ENCODE measurements at places on chromosomes 13 and 19.

GRCh38 chr13:92864584-92865284 lies 361.9 kb upstream of the GPC6 start:
- no peak for DNase-seq

- DNase-seq = no peak
Observed at GRCh38 chr13:41111454-41111853, 21.1 kb downstream of the KBTBD6 start.

DNA sequence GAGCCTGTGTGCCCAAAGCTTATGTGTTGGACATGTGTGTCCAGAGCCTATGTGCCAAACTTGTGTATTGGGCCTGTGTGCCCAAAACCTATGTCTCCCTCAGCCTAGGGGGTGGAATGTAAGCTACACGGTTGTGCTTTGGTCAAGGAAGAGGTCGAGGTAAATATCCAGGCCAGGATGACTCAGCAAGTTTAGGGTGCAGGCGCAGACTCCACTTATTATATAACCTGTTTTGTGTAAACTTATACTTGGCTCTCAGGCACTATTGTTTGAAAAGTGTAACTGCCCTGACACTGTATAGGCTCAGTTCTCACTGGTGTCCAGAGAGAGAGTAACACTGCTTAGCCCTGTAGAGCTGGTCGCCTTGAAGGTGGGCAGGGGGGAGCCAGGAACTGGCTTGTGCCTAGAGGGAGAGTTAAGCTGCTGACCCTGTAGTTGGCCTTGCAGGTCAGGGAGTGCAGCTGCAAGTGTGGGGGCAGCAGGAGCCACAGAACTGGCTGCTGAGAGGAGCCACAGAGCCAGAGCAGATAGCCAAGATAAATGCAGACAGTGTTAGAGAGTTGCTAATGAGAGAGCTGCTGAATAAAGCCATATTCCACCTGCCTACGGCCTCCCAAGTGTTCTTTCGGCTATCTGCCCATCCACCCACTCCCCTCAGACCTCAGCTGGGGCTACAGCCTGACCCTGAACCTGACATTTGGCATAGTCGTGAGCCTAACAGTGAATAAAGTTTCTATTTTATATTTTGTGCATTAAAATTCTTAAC lies 517.2 kb upstream of the SLITRK1 start:
- peak; percentile 47 for DNase-seq

- no peak for DNase-seq
Observed at GRCh38 chr13:49494645-49495044, 1.1 kb upstream of the PHF11 start.

- DNase-seq = no peak
Observed at GRCh38 chr19:1423436-1424191, 14.6 kb upstream of the RPS15 start.

- DNase-seq = no peak
Observed at GRCh38 chr13:76934671-76935070, 13.6 kb upstream of the ACOD1 start.

GRCh38 chr19:30446850-30447552 lies 74.8 kb downstream of the ZNF536 start:
- no peak for DNase-seq

- DNase-seq = no peak
Observed at GRCh38 chr13:104314926-104315535, 1248.8 kb upstream of the SLC10A2 start.

DNA sequence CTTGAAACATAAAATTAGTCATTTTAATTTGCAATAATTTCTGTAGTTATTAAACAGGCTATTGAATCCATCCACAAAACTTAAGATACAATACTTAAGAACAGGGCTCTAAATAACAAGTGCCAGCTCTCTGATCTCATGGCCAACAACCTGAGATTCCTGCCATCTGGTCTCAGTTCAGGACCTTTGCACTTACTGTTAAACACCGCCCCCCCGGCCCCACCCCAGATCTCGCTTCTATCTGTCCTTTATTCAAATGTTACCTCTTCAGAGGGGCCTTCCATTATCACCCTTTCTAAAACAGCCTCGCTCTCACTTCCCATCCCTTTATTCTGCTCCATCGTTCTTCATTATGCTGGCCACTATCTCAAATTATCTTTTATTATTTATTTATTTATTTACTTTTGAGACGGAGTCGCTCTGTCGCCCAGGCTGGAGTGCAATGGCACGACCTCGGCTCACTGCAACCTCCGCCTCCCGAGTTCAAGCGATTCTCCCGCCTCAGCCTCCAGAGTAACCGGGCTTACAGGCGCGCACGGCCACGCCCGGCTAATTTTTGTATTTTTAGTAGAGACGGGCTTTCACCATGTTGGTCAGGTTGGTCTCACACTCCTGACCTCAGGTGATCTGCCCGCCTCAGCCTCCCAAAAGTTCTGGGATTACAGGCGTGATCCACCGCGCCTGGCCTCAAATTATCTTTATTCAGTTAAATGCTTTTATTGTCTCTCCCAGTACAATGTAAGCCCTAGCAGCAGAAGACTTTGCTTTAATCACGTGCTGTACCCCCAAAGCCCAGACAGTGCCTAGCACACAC lies 838 bp upstream of the SNRNP70 start:
- DNase-seq = no peak

- no peak for DNase-seq
Observed at GRCh38 chr13:67713571-67713970, 483.4 kb upstream of the PCDH9 start.

DNA sequence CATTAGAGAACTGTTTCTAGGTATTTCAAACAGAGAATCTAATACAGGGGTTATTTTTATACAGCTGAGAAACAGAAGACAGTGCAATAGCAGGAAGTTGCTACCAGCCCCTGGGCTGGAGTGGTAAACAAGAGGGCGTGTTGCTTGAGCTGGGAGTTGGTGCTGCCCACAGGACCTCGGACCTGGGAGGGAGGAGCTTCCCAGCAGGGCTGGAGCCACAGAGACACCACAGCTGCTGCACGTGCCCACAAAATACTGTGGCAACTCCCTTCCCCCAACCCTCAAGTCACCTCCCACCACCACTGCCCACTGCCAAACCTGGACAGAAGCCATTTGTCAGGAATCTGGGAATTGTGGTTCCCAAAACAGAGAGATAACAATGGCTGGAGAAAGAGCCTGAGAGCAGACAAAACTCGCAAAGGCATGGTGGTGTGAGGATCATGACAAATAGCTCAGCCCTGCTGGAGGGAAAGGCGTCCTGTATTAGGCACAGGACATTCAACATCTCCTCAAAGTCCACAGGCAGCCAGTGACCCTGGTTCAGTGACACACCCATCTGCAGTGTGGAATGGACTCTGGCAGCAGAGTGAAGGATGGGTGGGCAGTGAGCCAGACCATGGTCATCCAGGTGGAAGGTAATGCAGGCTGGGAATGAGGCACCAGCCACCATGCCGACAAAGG lies 57.2 kb downstream of the SPATA13 start:
- DNase-seq = no peak

DNA sequence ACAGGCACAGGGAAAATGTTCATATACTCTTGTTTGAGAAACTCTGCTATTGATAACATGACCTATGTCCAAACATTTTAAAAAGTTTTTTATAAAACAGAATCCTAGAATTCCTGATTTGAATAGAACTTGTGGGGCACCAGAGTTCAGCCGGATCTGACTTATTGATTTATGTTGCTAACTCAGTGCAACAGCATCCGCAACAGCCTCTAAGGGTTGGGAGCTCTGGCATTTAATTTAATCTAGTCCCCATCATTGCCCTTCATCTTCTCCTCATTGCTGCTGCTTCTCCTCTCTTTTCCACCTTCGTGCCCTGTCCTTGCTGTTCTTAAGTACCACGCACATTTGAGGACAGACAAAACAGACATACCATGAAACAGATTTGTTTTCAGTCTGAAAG lies 214.5 kb downstream of the FGF14 start:
- DNase-seq = no peak

DNA sequence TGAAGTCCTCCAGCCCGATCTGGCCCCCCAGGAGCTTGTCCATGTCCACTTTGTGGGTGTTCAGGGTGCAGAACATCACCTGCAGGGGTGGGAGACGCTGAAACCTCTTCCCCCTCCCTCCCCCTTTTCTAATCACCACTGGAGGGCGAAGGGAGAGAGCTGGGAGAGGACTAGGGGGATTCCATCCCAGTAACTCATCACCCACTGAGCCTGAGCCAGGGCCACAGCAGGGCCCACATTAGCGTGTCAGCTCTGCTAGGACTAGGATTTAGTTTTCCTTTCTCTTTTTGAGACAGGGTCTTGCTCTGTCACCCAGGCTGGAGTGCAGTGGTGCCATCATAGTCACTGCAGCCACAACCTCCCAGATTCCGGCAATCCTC lies 5.5 kb upstream of the PTGER1 start:
- DNase-seq = no peak

DNA sequence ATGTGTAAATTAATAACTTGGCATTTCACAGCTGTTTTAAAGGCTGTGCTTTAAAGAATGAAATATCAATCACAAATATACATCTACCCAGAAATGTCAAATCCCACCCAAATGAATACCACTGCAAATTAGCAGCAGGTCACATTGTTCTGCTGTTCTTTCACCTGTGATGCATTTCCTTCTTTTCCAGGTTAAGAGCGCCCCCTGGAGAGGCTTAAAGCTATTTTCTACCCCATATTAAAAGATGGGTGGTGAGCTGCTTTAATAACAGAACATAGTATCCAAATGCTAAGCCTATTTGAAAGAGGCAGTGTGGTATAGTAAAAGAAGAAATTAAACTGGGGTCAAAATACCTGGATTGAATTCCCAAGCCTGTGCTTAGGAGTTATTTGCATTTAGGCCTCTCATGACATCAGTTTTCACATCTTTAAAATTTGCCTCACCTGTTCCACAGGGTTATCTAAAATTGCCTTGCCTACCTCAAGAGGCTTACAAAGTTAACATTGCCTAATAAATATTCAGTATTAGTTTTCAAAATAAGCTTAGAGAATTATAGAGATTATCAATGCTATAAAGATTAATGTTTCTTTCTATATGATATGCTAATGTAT lies 396.9 kb upstream of the SLITRK5 start:
- peak; percentile 27 for DNase-seq

- peak; percentile 81 for DNase-seq
Observed at GRCh38 chr19:39941615-39942365, 7.4 kb upstream of the FCGBP start.

GRCh38 chr13:99738626-99739025 lies 232.9 kb downstream of the ZIC5 start:
- DNase-seq = no peak

- no peak for DNase-seq
Observed at GRCh38 chr13:57353831-57354230, 186.8 kb downstream of the PRR20E start.

- DNase-seq = no peak
Observed at GRCh38 chr13:97284558-97284957, 62.4 kb downstream of the MBNL2 start.

GRCh38 chr13:113411216-113412023 lies 41.9 kb downstream of the ADPRHL1 start:
- DNase-seq = no peak

DNA sequence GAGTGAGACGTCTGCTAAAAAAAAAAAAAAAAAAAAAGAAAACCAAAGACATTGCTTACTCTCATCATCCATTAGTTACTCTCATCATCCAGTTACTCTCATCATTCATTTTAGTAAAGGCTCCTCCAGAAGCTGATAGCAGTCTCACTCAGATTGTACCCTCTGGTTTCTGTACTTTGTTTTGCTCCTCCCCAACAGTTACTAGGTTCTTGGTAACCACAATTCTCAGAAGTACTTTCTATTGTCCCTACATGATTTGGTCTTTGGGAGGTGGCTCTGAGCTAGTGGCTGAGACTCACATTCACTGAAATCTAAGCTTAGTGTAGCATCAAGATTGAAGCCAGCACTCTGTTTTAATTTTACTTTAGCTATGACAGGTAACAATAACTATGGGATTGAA lies 14.3 kb downstream of the ERICH4 start:
- DNase-seq = no peak

DNA sequence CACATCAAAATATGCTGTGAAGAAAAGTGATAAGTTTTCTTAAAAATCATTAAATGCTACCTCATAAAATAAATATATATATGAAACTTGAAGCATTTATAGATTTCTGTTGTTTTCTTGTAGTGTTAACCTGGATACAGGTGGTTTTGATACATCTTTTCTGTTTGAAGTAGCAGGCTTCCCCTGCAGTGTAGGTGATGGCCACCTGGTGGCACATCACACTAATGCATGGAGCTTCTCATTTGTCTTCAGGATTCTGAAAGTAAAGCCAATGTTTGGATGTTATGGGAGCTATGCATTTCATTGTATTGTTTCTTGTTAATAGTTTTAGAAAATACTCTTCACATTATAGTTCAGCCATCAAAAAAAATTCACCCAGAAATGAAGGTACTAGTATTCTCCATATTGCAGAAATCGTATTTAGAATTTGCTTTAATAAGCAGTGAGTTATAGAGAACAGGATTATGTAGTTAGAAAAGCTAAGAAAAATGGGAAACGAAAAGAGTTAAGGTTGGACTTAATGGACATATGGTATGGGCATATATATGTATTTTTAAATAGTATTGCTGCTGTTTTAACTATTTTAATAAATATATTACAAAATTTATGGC lies 18.7 kb downstream of the GPR180 start:
- DNase-seq = peak; percentile 34

- no peak for DNase-seq
Observed at GRCh38 chr19:19491321-19492025, 23.9 kb downstream of the TSSK6 start.

DNA sequence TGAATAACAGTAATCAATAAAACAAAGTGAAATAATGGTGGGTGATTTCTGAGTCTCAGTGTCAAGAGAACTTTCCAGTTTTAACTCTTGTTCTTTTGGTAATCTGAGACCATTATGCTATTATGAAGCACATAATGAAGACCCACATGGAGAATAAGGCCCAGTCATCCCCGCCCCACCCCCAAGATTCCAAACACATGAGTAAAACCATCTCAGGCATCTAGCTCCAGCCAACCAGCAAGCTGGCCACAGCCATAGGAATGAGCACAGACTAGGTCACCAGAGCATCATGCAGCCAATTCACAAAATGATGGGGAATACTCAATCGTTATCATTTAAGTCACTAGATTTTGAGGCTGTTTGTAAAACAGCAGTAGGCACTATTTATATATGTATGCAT lies 1769.0 kb upstream of the PCDH20 start:
- no peak for DNase-seq

DNA sequence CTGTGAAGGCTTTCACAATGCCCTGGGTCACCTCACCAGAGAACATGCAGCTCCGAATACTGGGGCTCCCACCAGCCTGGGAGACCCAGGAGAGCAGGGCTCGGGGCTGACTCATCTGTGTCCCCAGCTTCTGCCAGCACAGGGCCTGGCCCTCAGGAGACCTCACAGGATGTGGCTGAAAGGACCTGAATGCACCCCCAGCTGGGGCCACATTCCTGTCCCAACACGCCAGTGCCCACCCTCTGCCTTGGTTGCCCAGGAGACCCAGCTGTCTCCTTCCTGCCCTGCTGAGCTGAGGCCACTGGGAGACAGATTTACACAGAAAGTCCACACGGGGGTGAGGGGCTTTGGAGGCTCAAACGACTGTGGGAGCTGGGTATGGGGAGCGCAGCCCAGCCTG lies 11.9 kb downstream of the BCAT2 start:
- peak; percentile 53 for DNase-seq

DNA sequence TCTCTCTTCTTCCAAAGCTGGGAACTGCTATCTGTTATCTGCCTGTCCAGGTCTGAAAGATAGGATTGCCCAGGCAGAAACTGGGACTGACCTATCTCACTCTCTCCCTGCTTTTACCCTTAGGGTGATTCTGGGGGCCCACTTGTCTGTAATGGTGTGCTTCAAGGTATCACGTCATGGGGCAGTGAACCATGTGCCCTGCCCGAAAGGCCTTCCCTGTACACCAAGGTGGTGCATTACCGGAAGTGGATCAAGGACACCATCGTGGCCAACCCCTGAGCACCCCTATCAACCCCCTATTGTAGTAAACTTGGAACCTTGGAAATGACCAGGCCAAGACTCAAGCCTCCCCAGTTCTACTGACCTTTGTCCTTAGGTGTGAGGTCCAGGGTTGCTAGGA lies 5.1 kb downstream of the KLK3 start:
- DNase-seq = no peak

Measured in DND-41 (cell line).